ENCODE measurements at places on chromosomes 1 and 21.

DNA sequence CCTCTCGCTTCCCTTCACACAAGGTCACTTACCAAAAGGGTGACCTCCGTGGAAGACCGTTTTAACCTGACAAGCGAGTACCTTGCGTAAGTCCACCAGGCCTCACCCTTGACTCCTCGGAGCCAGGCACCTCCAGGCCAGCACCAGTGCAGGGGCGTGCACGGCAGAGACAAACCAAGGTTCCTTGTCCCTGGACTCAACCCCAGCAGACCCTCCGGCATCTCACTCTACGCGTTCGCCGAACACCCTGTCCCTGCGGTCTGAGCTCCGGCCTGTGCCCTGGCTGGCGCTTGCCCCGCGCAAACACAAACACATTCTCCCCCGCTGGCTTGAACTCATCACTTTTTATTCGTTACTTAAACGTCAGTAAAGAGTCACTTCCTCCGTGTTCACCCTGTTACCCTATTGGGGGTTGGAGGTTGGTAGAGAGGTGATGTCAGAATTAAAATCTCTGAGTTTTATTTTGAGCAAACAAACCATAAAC, 4.5 kb downstream of the TBX15 start:
- no peak for DNase-seq

DNA sequence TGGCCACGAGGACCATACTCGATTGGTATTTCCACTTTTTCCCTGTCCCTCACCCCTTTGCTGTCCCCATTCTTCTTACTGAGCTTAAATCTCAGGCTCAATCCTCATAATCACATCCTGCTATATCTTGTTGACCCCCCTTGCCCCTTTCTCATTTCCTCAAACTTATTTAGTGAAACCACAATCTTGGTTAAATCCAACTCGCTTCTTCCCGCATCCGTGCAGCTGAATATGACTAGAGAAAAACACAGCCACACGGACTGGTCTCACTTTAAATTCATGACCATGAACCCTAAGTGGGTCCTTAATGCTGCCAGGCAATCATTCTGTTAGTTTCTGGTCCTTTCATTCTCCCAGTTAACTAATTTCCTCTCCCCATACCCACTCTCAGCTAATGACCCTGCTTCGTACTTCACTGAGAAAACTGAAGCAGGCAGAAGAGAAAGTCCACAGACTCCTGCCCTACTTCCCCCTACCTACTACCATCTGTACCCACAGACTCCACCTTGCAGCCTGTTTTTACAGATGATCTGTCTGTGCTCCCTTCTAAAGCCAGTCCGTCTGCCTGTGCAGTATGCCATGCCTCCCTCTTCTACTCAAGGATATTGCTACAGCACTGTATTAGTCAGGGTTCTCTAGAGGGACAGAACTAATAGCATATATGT, 96.8 kb upstream of the LMO4 start:
- DNase-seq, result no peak

- DNase-seq, result no peak
Observed at GRCh38 chr1:16122350-16122881, 33.5 kb downstream of the EPHA2 start.

DNA sequence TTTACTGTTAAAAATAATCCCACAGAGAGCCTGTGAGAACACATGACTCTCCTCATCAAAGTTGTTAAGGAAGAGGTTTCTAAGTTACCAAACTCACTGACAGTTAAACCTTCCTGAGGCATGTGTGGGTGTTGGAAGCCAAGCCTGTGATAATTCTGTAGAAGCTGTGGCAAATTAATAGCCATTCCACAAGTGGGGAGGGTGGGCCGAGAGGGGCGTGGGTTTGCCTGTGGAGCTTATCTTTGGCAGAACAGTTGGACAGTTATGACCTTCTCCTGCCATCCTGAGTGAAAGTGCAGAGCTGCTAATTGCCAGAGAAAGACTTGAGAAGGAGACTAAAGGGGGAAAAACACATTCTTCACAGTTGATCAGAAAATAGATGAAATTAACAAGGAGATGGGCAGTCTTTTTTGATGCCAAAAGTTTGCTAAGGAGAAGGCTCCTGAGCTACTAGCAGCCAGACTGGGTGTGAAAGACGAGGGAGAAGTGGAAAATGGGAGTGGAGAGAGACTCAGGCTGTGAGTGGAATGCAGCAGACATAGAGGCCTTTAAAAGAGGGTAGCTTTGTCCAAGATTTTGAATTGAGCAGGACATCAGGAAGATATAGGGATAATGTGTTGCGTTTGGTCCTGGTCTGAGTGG, 1.6 kb upstream of the PLA2G2C start:
- DNase-seq, result no peak

- DNase-seq, result peak; percentile 62
Observed at GRCh38 chr21:41112740-41113692, 54.9 kb upstream of the BACE2 start.

DNA sequence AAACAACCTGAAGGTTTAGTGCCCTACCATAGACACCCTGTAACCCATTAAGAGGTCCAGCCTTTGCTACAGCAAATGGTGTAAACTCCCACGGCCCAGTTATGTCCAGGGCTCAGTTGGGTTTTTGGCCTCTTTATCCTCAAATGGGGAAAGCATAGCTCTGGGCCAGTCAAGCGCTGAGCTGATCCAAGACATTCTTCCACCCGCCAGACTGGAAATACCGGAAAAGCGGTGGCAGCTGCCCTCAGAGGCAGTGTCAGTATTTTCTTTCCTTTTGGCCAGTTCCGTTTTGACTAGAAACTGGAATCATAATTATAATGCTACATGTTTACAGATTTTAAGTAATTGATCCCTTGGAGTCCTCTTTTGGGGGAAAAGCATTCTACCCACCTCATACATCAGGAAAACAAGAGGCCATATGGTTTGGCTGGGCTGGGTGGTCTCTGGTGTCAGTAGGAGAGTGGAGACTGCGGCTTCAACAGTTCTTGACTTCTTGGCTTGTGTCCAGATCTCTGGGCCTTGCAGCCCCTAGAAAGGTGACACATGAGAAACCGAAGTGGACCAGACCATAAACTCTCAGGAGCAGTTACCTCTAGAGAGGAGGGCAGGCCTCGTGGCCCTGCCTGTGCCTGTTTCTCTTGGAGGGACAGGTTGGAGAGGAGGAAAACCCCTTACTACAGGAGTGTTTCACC, 30.2 kb upstream of the CLDN14 start:
- no peak for DNase-seq

DNA sequence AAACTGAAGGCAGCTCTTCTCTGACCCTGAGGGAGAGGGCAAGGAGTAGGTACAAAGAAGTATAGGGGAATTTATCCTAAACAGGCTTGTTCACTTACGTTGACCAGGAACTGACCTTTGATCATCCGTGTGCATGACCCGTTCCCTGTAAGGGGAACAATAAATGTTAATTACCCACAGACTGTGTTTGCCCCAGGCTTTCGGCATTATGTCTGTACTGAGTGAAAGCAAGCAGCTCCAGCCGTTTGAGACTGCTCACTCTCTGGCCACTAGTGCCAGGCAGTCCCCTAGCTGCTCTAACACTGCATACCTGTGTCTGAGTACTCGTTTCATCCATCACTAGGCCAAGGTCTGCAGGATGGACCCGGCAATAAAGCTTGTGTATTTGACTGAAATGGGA, 1365.3 kb downstream of the NCAM2 start:
- DNase-seq, result no peak

- DNase-seq, result no peak
Observed at GRCh38 chr1:97006044-97006661, 284.6 kb downstream of the PTBP2 start.

DNA sequence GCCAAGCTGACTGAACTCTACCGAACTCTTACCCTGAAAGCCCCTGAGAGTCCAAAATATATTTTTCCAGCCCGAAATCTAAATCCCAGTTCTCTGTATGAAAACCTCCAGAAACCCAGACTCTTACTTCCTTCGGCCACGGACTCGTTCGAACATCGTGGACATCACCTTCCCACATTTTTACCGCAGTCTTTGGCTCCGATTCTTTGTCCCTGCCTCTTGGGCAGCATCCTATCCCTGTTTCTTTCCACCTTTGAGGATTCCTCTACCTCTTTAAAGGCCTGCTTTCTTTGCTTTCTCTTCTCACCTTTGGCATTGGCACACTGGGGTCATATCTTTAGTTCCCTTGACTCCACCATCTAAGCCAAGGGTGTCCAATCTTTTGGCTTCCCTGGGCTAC, 932 bp upstream of the USP24 start:
- no peak for DNase-seq

GRCh38 chr1:115543247-115543646, 98.5 kb upstream of the VANGL1 start:
- DNase-seq, result no peak

GRCh38 chr1:174626031-174627025, 178.6 kb downstream of the GPR52 start:
- DNase-seq, result no peak

- DNase-seq, result peak; percentile 78
Observed at GRCh38 chr1:174964972-174965361, 34.8 kb upstream of the CACYBP start.

DNA sequence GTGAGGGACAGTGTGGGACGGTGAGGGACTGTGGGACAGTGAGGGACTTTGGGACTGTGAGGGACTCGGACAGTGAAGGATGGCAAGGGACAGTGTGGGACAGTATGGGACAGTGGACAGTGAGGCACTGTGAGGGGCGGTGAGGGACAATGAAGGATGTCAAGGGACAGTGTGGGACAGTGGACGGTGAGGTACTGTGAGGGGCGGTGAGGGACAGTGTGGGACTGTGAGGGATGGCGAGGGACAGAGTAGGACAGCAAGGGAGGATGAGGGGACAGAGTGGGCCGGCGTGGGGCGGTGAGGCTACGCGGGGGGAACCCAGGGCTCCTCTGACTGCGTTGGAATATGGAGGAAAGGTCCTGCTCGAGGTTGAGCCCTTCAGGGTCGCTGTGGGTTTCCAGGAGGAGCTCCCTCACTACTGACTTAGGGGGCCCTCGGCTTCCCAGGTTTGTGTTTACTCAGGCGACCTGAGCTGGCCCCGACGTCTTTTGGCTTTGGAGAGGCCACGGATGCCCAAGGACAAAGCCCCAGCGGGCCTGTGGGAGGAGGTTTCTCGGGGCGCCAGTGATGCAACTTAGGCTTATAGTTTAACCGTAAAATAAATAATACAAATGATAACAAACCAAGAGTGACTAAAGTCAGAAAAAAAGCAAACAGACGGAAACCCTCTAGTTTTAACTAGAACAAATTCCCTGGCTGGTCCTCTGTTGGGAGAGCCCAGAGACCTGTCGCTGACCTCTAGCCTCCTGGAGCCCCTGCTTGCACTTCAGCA, 1.1 kb upstream of the ERRFI1 start:
- no peak for DNase-seq

- DNase-seq, result no peak
Observed at GRCh38 chr1:35426097-35426586, 131.1 kb downstream of the KIAA0319L start.

- peak; percentile 7 for DNase-seq
Observed at GRCh38 chr21:25908495-25908894, 173.7 kb downstream of the GABPA start.

- no peak for DNase-seq
Observed at GRCh38 chr21:16454399-16454798, 724.6 kb downstream of the USP25 start.
